MV-4-11 (cell line): ENCODE measurements at places on chromosomes 5 and 9.

DNA sequence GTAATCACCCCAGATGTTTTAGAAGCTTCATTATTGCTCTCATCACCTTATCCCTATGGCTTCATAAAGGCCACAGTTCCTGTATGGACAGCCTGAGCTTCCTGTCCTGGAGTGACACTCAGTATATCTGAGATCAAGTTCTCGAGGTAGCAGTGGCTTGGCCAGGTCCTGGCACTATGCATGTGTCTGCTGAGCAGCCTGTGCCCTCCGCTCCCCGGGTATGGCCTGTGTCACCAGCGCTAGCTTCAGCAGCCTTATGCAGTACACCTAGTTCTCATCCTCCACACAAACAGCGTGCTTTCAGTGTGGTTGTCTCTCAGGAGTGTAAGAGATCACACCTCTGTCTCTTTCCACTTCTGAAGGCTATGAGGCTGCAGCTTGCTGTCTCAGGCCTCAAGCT, 514.7 kb downstream of the DIRAS2 start:
- no peak for DNase-seq

GRCh38 chr5:74275171-74275992, 365.1 kb downstream of the ENC1 start:
- peak; percentile 84 for DNase-seq

DNA sequence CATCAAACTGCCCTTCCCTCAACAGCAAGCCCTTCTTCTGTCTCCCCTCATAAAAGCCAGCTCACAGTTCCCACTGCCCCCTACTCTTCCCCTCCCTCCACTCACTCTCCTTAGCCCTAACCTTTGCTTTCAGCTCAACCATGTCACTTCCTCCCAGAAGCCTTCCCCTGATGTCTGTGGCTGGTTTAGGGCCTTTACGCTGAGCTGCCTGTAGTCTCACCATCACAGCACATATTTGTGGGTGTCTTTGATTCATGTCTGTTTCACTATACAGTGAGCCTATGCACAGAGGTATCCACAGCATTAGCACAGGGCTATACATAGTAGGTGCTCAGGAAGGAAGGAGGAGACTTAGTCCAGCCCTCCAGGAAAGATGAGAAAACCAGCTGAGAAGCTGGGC, 34.7 kb downstream of the C9orf50 start:
- DNase-seq, result no peak

GRCh38 chr5:123949807-123950340, 437.9 kb downstream of the CSNK1G3 start:
- DNase-seq, result no peak

- DNase-seq, result peak; percentile 85
These were observed 314.1 kb upstream of the PTGER4 start for GRCh38 chr5:40365342-40366330.

DNA sequence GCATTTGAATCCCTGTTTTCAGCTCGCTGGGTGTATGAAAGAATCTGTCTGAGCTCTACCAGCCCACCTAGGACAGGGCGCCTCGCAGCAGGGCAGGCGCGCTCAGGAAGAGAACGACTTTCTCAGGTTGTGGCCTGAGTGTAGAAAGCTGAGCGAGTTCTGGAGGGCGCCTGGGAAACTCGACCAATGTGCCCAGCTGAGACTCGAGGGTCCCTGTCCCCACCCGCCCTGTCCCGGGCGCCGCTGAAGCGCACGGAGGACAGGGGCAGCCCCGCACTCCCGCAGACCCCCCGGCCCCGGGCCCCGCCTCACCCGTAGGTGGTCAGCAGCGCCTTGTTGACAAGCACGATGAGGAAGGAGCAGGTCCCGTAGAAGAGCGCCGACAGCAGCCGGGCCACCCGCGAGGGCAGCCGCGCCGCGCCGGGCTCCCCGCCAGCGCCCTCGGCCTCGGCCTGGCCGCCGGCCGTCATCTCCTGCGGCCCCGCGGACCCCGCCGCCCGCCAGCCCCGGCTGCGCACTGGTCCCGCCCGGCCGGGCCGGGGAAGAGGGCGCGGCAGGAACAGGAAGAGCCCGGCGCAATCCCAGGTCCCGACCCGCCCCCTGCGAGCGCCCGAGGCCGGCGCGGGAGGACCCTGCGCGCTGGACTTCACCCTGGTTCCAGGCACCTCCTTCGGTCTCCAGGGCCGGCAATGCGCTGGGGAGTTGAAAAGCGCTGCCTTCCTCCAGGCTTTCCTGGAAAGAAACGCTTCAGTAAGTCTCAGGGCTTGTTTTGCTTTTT, at the start of gene SLC35D2:
TSS of gene SLC35D2 (minus strand) at position 547 of the 778 bp plus-strand sequence. CDS start at position 470, 77 bp downstream.
- DNase-seq, result peak; percentile 12

- no peak for DNase-seq
These were observed 7.6 kb downstream of the PTPA start for GRCh38 chr9:129118799-129119198.

DNA sequence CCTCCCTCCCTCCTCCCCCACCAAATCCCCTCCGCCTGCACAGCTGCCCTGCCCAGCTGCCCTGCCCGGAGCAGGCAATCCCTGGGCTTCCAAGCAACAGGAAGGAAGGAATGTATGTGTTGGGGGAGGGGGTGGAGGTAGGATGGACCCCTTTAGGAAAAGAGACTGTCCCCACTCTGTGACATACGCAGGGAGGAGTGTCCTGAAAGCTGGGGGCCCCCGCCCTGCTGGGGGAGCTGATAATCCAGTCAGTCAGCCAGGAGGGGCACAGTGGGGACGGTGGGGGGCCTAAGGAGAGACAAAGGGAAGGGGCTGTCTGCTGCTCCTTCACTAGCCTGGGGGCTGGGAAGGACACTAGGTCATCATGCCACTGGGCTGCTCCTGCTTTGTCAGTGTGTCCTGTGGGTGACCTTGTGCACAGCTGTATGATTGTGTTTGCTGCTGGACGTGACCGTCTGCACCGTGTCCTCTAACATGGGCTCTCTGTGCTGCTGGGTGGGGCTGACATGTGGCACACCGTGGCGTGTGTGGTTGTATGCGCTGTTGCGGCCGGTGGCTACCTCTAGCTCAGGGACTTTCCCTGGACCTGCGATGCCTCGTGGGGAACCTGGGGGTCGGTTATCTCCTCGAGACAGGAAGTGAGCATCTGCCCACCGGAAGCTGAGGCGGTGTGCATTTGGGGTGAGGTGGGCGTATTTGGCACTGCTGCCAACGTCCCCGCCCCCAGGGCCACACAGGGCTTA, 3.0 kb downstream of the N4BP3 start:
- DNase-seq, result no peak

DNA sequence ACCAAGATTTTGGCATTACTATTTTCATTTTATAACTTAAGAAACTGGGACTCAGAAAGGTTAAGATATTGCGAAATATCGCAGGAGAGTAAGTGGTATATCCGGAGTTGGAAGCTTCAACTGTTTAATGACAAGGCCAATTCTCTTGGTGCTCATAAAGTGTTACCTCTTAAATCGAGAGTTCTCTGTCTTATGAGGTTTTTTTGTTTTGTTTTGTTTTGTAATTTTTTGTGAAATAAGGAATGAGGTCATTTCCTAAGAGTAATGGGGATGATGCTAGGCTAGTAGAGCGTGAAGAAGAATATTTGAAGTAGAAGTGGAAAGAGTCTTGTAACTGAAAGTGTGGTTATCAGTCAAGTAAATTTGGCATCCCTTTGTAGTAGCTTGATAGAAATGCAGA, 183.2 kb upstream of the DAB2 start:
- no peak for DNase-seq

- peak; percentile 23 for DNase-seq
These were observed 52.2 kb upstream of the SPINK5 start for GRCh38 chr5:148011398-148012137.

DNA sequence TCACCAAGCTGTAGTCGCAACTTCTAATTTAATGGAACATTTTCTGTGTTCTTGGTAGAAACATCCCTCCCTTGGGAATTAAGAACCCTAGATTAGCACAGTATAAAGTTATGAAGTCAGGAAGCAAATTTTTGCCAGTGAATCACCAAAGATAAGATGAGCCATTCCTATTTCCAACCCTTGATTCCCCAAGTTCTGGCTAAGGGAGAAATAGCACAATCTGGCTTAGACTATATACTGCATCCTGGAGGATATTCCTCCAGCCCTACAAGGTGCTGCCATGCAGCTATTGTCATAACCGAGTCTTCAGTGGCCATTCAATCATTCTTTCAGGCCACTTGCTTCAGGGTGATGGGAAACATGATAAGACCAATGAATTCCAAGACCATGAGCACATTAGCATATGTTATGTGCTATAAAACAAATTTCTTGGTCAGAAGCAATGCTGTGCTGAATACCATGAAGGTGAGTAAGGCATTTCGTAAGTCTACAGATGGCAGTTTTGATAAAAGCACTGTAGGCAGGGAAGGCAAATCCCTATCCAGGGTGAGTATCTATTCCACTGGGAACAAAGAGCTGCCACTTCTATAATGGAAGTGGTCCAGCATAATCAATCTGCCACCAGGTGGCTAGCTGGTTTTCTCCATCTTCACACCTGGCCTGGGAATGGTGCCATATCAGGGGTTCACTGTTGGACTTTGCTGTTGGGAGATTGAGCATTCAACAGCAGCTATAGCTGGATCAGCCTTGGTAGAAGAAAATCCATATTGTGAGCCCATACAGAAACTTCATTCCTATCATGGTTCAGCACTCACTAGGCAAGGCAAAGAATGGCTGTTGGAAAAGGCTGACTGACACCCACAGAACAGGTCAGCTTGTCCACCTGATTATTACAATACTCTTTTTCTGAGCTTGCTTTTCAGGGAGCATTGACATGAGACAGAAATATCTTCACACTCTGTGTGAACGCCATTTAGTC, 19.6 kb upstream of the ARL15 start:
- no peak for DNase-seq

DNA sequence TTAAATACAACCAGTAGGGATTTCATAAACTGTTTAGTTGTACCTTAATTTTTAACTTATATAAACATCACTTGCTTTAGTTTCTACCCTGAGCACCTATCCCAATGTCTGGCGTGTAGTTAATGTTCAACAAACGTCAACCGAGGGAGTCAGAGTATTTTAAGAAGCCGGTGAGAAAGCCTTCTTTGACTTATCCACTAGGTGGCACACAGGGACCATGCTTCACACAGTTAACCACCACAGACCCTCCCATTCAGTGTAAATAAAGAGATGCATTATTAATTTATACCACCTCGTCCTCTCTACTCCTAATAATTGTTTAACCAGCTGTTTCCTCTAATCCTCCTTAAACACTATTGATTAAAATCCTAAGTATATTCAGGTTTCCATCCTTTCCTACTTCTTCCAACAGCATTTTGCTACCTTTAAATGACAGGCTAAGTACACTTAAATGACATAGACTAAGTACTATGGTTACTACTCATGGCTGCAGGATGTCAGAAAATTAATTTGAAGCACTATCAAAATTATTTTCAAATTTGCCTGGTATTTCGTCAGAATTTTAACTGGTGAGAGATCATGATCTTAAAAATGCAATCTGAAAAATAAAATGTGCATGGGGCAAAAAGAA, 2.3 kb downstream of the HAPLN1 start:
- DNase-seq, result peak; percentile 54

- DNase-seq, result peak; percentile 72
These were observed 11.4 kb upstream of the HAUS6 start for GRCh38 chr9:19113964-19114679.

- no peak for DNase-seq
These were observed 46.8 kb downstream of the CHSY3 start for GRCh38 chr5:129951039-129951438.

- peak; percentile 50 for DNase-seq
These were observed 237.7 kb upstream of the MEF2C start for GRCh38 chr5:89120719-89121118.

GRCh38 chr5:86880344-86880743, 262.6 kb downstream of the COX7C start:
- no peak for DNase-seq

DNA sequence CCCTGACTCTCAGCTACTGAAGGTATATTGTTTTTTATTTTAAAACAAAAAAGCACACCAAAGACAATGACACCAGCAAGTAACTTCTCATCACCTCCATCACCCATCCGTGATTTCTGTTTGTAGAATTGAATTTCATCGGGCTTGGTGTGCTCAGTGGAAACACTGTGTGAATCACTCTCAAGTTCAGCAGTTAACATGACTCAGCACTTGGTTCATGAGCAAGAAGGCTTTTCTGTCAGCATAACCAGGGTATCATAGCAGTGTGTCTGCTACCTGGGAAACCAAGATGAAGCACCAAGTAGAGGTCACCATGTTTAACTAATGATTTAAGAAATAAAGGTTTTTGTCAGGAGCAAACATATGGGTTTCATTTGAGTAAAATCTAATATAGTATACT, 123.7 kb downstream of the INSYN2B start:
- no peak for DNase-seq

DNA sequence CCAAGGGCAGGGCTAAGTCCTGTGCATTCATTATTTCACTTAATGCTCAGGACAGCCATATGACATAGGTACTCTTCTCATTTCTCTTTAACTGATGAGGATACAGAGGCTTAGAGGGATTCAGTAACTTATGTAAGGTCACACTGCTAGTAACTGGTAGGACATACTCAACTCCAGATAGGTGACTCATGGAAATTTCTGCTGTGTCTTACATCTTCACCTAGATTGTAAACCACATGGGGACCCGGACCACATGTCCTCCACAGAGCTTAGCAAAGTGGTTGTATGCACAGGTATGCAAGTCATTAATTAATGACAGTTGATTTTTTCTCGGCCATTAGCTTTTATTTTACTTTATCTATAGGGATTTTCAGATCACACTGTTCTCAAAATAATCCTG, 29.3 kb downstream of the SLC1A1 start:
- no peak for DNase-seq

- DNase-seq, result no peak
These were observed 9.0 kb downstream of the CDH12 start for GRCh38 chr5:22844155-22844554.

- no peak for DNase-seq
These were observed 53.9 kb downstream of the AHRR start for GRCh38 chr5:375336-375920.

- DNase-seq, result no peak
These were observed 115.6 kb upstream of the ALDH1B1 start for GRCh38 chr9:38276771-38277439.

GRCh38 chr9:111276431-111277128, 53.4 kb downstream of the OR2K2 start:
- peak; percentile 15 for DNase-seq

DNA sequence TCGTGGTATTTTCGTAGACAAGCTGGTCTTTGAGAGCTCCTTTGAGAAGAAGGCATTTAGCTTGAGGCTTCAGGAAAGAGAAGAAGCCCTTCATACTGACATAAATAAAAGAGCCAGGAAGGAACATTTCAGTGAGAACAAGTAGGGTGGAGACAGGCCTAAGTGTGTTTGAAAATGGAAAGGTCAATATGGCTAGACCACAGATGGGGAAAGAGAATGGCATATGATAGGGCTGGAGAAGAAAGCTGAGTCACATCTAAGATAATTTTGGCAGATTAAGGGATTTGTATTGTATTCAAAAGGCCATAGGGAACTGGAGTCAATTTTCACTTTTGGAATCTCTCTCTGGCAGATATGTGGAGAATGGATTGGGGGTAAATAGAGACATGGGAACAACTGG, 374.9 kb downstream of the TMEM38B start:
- DNase-seq, result no peak

GRCh38 chr9:6224393-6225154, 9.0 kb downstream of the IL33 start:
- no peak for DNase-seq

GRCh38 chr5:104016646-104017045, 454.1 kb upstream of the NUDT12 start:
- no peak for DNase-seq
